ENCODE measurements at places on chromosomes 11 and 22.

DNA sequence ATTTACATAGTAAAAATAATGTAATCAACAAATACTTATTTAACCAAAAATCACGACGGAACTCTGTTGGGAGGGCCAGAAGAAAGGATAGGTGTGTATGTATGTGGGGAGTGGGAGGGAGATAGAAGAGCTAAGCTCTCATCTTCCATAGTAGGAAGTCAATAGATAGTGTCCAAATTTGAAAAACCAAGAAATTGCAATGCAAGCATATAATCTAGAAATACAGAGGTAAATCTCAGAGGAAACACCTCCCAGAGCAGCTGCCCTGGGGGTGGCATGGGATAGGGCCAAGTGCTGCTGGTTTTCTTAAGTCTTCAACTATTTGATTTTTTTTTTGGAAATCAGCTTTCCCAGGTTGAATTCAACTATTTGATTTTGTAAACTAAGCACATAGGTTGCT is 16.9 kb downstream of the C11orf86 start:
- DNase-seq, result no peak

DNA sequence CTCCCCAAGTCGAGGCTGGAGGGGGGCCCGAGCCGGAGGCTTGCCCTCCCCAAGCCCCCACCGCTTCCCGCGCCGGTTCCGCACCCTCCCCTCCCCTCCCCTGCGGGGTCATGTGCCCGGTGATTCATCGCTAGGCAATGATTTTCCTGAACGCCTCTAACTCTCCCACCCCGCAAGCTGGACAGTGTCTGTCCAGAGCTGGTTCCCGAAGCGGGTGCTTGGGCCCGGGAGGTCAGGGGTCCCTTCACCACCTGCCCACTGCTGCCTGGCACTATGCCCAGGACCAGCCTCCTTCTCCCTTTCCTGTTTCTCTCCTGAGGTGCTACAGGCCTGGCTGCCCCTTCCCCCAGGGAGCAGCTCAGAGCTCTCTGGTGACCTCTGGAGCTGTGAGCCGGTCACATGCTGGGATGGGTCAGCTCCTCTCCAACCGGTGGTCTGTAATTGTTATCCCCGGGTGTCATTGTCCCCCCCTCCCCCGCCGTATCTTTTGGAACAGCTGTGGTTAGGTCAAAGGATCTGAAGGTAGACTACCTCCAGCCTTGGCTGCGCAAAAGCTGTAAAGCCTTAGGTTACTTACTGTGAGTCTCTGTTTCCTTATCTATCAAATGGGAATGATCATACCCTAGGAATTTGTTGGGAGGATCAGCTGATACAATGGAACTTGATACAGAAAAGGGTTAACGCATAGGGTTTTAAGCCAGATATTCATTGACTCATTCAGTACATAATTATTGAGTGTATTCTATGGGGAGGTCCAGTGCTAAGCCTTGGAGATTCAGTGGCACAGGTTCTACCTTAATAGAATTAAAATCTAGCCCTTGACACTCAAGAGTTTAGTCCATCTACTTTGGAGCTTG is 753 bp downstream of the STX3 start:
- peak; percentile 12 for DNase-seq

GRCh38 chr11:13119361-13119760 is 110.2 kb downstream of the RASSF10 start:
- DNase-seq, result no peak

DNA sequence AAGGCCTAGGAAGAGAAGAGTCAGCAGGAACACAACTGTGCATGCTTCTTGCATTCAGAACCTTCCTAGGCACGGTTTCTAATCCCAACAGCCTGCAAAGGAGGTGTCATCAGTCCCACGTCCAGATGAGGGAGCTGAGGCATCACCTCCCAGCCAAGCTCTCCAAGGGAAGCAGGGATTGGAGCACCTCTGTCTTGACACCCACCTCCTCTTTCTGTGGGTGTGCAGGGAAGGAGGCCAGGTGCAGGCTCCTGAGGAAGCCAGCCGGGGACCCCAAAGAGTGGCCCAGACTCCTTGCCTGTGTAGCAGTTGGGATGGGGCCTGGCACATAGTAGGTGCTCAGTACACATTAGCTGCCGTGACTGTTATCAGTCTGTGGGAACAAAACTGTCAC is 2.0 kb downstream of the PNPLA5 start:
- DNase-seq, result no peak

DNA sequence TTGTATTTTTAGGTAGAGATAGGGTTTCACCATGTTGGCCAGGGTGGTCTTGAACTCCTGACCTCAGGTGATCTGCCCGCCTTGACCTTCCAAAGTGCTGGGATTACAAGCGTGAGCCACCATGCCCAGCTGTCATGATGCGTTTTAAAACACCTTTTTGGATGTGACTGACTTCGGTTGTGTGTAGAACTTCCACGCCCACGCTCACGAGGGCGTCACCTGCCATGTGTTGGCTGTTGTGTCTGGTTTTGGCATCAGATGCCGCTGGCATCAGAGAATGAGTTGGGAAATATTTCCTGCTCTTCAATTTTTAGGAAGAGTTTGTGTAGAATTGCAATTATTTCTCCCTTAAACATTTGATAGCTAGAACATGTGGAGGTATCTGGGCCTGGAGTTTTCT is 109.1 kb downstream of the KCNQ1 start:
- DNase-seq, result no peak

DNA sequence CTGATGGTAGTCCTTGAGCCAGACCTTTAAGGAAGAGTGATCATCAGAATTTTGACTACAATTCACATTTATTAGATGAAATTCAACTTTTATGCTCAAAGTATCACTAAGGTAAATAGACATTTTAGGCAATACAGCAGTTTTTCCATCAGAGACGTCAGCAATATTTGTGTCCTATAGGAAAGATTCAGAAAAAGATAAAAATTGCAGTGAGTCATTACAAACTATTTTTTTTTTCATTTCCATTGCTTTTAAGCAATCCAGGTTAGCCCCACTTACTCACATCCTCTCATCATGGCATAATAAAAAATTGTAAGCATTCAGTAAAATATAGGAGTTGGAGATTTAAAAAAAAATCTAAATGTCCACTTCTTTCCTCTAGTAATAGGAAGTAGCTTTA is 46.9 kb downstream of the MSANTD4 start:
- DNase-seq, result no peak

DNA sequence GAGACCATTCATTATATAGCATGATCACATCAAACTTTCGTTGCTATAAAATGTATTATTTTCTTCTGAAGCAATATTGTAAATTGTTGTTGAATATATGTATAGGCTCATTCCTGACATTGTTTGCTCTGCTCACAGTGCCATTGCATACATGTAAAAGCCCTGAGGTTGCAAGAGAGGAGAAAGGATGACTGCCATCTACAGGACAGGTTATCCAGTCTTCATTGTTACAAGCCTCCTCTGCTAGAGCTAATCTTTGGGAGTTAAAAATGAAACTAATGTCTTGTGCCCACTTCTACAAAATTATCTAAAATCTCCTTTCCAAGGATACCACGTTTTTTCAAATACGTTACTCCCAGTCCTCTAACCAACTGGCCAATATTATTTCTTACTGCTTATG is 16.4 kb upstream of the OR5AL1 start:
- no peak for DNase-seq

GRCh38 chr22:40534379-40535188 is 101.9 kb downstream of the MRTFA start:
- DNase-seq, result no peak

DNA sequence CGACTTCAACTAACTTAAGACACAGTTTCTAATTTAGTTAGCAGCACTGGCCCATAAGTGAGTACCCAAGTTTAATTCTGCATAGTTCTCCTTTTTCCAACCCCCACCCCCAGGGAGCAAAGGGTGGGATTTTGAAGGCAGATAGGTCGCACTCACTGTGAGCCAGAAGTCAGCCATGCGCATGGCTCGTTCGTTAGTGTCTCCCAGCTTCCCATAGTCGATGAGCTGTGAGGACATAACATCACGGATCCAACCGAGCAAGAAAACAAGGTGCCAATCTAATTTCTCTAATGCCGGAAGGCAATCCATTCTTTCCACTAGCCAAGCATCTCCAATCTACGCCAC is 577 bp downstream of the MRPL17 start:
- no peak for DNase-seq

GRCh38 chr11:112829971-112830654 is 131.1 kb upstream of the NCAM1 start:
- no peak for DNase-seq

DNA sequence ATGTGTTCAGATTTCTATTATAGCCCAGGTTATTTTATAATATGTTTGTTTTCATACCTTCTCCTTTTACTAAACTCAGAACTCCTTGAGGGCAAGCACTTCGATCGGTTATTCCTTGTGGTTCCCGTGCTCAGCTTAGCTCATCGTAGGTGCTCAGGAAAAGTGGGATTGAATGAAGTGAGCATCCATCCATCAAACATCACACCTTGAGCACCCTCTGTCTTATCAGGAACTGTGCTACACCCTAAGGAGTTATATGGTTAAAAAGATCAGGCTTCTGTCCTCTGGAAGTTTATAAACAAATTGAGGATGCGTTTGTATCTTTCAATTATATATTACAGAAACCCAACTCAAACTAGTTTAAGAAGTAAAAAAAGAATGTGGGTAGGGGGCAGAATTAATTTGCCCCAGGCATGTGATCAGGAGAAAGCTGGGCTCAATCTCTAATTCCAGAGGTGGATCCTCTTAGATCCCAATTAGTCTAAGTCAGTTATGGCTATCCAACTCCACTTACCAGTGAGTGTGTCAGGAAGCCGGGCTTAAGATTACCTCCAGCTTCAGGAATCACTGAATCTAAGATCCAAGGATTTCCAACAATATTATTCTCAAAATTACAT is 59.9 kb upstream of the RRAS2 start:
- DNase-seq, result no peak

GRCh38 chr11:94806419-94806818 is 38.3 kb downstream of the AMOTL1 start:
- no peak for DNase-seq

DNA sequence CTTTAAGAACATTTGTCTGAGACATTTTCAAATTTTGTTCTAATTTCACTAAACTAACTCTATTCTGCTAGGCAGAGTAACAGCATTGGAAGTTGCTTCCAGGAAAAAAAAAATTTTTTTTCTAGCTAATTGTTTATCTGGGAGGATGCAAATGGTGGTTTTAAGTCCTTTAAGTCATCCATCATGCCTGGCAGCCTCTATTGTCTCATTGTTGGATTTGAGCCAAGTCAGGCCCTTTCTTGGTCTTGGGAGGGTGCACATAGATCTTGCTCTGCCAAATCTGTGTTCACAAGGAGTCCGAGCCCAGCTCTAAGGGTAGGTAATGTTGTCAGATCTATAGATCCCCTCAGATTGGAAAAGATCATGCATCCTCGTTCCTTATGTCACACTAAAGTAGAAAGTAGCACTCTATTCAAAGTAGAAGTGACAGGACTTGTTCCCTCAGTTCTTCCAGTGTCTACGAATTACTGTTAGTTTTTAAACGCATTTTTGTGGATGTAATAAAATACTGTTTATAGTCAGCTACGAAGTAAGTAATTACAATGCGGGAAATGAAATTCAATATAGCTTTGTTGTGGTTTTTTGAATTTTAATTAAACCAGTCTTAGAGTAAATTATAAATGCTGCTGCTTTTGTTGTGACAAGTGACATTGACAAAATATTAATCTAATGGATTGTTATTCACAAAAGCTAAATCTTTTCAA is 166.0 kb upstream of the RASSF10 start:
- peak; percentile 44 for DNase-seq

DNA sequence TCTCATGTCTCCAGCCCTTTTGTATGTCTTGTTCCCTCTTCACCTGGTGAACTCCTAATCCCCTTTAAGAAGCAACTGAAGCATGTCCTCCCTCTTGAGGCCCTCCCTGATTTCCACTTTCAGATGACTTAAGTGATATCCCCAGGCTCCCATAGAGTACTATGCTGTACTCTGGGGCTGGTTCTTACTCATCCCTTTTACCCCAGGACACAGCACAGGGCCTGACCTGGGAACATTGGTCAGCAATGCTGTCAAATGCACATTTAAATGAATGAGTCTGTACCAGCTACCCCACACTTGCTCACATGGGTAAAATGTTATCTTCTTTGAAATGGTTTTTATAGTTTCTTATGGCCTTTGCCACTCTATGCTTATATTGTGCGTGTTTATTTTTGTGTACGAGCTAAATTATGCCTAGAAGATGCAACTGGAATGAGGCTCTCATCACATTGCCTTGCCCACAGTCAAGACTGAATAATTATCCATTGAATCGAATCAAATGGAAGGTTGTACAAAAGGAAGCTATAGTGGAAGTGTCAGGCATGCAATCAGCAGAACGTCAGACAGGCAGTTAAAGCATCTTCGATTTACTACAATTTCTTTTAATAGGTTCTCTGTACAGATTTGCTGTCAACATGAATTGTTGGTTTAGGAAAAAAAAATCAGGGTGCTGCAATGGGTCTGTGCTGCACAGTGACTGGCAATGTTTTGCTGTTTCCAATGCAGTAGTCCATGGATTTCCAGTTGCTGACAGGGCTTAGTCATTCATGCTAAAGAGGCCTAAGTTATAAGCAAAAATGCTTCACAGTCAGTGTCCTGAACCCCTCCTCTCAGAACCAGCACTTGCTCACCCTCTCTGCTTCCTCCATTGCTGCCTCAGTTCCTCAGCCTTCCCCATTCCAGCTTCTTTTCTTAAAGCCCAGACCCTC is 79.5 kb downstream of the PARVA start:
- DNase-seq, result no peak

GRCh38 chr11:4658629-4659445 is 15.1 kb downstream of the OR51E1 start:
- DNase-seq, result no peak

DNA sequence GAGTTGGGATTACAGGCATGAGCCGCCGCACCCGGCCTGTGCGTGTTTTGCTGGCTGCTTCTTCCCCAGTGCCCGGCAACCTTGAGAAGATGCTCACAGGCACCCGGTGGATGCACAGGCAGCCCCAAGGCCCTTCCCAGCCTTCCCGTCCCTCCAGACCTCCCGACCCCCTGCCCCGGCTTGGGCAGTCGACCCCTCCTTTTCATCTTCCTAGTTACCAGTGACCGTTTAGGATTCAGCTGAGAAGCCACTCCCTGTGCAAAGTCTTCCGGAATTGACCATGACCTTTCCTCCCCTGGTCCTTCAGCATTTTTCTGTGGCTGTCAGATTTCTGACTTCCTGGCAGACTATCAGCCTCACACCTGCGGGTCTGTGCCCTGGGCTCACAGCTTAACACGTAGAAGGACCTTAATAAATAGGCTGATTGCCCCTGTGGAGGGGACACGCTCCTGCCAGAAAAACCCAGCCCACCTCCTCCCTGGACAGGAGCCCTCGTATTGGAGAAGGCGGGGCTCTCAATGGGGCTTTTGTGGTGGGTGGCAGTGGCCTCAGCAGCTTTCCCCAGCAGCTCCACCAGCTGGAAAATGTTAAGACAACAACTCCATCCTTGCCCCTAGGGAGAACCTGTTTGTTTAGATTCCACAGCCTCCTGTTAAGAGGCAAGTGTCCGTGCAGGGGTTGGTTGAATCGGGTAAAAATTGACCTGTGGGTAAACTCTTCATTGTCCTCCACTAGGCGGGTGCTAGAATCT is 10.4 kb upstream of the ANO1 start:
- DNase-seq, result no peak

DNA sequence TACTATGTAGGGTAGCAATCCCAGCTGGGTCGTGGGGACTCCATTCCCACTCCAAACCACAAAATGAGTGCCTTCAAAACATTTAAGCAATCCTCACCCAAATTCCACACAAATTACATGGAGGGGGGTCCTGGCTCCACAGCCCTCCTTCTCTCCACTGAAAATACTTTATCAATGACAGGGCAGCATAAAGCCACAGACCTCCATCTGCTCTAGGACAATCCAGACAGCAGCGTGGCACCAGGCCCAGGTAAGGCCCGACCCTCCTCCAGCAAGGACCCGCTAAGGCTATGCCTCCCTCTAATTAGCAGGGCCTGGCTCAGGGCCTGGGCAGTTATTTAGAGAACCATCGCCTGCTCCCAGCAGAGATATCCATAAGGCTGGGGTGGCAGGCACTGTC is at the start of gene PANX3:
TSS of gene PANX3 (plus strand) at position 365 of the 400 bp plus-strand sequence. CDS start 129 bp downstream, outside the sequence.
- no peak for DNase-seq

All from NCI-H1417 treated with DMSO at 0.1 percent for 48 hours (cell line).